ENCODE measurements at places on chromosomes 6 and 20.

- no peak for DNase-seq
Observed at GRCh38 chr20:44528309-44528708, 6.4 kb upstream of the SERINC3 start.

GRCh38 chr6:157036245-157036711 lies 259.1 kb downstream of the ARID1B start:
- no peak for DNase-seq

- no peak for DNase-seq
Observed at GRCh38 chr6:90471263-90471662, 115.6 kb downstream of the MAP3K7 start.

DNA sequence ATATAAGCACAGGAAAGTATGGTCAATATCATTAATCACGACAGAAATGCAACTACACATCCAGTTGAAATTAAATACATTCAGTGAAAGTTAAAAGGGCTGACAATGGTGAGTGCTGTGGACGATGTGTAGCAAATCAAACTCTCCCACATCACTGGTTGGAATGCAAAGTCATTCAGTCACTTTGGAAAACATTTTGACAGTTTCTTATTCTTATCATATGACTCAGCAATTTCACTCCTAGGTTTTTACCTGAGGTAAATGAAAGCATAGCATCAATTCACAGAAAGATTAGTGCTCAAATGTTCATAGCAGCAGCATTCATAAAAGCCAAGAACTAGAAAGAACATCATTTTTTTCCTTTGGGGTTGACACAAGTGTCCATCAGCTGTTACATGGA lies 28.6 kb upstream of the SAMD5 start:
- no peak for DNase-seq

DNA sequence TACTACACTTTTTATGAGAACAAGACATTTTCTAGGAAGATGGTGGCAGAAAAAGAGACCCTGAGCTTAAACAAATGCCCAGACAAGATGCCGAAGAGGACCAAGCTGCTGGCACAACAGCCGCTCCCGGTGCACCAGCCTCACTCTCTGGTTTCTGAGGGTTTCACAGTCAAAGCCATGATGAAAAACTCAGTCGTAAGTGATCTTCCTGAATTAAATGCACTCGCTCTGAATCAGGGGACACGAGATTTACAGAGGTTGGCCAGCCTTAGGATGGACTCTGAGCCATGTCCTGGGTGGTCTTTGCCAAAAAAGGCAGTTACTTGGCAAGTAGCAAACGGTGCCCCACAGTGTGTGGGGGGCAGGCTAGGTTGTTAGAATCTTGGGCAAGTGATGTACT lies 423 bp downstream of the PACRG start:
- DNase-seq, result no peak

- no peak for DNase-seq
Observed at GRCh38 chr6:123592426-123592825, 44.3 kb downstream of the TRDN start.
